ENCODE measurements at places on chromosomes 16 and 17.

DNA sequence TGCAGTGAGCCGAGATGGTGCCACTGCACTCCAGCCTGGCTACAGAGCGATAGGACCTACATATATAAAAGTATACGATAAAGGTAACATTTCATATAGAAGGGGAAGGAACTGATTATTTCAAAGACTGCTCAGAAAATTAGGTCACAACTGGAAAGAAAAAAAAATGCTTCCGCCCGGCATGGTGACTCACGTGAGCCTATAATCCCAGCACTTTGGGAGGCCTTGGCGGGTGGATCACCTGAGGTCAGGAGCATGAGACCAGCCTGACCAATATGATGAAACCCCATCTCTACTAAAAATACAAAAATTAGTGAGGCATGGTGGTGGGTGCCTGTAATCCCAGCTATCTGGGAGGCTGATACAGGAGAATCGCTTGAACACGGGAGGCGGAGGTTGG lies 7.8 kb downstream of the TEX14 start:
- no peak for DNase-seq

GRCh38 chr17:1960545-1960912 lies 64.6 kb downstream of the RTN4RL1 start:
- no peak for DNase-seq

- DNase-seq = no peak
These were observed 3.7 kb downstream of the PFN1 start for GRCh38 chr17:4944554-4945175.

- peak; percentile 14 for DNase-seq
These were observed 37.0 kb upstream of the PEMT start for GRCh38 chr17:17628388-17629008.

DNA sequence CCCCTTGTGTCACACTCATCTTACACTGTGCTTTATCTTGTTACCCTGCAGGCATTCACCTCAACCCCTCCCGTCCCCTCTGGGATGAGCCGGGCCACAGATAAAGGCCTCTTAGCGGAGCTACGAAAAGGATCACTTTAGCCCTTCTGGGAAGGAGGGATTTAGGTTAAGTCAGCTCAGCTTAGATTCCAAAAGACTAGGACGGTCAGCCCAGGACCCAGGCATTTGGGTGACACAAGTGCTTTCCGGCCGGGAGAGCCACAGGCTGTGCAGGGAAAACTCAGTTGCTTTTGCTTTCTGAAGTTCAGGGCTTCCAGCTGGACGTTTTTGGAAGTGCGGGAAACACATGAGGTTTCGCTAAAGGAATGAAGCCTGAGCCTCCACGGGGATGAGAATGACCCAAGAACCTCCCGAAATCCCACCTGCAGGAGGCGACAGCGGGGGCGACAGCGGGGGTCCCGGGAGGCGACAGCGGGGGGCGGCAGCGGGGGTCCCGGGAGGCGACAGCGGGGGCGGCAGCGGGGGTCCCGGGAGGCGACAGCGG lies 11.6 kb upstream of the METRNL start:
- DNase-seq = no peak
